Activated T-helper 17 cell treated with anti-CD3 and anti-CD28 coated beads, Interleukin-2, amount 50 U/mL, for 72 hours (primary cell): ENCODE measurements at places on chromosomes 4 and X. TPM values are rescaled to one million over a fixed set of nuclear protein-coding genes. Genes with fewer than 3 reads are reported as not detected.
A peak's percentile ranks its signal among the peaks of the same experiment; 100 is the strongest.

DNA sequence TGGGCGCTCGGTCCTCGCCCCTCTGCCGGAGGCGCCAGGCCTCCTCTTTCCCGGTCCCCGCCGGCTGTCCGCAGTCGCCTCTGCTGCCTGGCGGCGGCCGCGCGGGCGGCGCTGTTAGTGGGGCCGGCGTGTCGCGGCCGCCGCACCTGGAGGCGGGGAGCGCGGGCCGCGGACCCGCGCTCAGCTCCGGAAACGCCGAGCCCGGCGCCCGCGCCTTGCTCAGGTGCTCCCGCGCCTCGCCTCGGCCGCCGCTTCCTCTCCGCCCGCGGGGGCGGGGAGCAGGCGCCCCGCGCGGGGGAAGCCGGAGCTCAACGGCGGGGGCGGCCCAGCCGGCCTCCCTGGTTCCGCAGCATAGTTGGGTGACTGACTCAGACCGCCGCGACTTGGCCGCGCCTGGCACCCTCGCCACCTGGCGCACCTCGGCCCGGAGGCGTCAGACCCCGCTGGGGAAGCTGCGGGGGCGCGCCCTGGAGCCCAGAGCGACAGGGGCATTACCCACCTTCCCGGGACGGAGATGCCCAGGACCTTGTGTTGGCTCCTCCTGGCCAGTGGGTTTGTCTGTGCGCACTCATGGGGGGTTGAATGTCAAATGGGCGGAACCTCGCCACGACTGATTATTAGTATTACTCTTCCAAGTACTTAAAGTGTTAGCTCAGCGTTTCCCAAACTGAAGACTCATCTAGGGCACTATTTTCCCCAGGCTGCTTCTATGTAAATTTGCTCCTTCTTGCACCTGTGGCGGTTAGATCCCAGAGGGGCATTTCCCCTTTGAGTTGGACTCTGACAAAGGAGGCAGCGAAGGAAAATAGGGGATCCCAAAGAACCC is at the start of gene ARAP2:
Gene ARAP2 (minus strand): TSS at position 258 of the 826 bp plus-strand sequence. CDS start 15,028 bp downstream, outside the sequence.
- peak; percentile 79 for ATAC-seq

Gene AVPR2
- total RNA-seq: 0.32 TPM

- ATAC-seq: no peak
Measured at GRCh38 chr4:4408132-4408523, 21.2 kb downstream of the NSG1 start.

Gene FGF16
- not detected for total RNA-seq

GRCh38 chr4:141871086-141871770 is 234.8 kb downstream of the IL15 start:
- no peak for ATAC-seq

DNA sequence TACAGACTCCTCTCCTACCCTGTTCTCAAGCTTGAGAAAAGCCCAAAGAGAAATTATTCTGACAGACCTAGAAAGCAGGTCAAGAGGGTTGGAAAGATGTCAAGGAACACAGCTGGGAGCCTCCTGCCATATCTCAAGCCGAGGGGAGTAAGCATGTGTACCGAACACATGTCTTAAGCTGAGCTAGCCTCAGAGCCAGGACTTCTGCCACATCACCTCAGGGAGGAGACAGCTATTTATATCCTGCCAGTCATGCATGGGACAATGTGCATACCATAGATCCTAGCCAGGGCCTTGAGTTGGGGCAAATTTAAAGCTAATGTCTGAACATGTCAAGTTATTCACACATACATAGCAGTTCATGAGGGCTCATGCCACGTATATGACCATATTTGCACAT is 11.8 kb downstream of the TMEM31 start:
- no peak for ATAC-seq

GRCh38 chr4:85557016-85557901 is 82.3 kb downstream of the ARHGAP24 start:
- ATAC-seq: peak; percentile 38

DNA sequence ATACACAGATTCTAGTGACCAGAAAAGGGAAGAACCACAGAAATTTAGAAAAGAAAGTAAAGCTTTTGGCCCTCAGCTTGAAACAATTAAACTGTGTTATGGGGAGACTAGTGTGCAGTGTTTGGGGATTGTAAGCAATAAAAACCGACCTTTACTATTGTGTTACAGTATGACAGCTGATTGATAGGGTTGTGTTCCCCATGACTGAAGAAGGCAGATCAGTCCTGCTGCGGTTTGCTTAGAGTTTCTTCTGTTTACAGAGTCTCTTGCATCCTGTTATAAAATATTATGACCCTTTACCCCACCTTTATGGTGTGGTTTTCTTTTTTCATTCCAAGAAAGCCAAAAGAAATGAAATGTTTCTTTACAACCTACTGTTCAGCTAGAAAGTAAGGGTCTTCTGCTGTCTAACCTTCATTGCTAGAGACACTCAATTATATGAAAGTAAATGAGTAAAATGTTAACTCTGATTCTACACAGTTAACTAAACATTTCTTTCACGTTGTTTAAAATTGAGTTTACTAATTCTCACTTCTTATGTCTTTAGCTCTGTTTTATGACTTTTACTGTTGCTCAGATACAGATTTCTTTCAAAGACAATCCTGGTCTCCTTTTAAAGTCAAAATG is 18.1 kb downstream of the CHIC1 start:
- no peak for ATAC-seq

Gene GAGE12D
- not detected for total RNA-seq

GRCh38 chrX:131762802-131763234 is 218.9 kb downstream of the OR13H1 start:
- ATAC-seq: no peak

GRCh38 chrX:42495139-42495538 is 282.8 kb downstream of the PPP1R2C start:
- no peak for ATAC-seq

- ATAC-seq: no peak
Measured at GRCh38 chr4:22389240-22389870, 126.5 kb downstream of the ADGRA3 start.

Gene P2RY8
- total RNA-seq: 89.0 TPM

- ATAC-seq: peak; percentile 51
Measured at GRCh38 chr4:26076000-26076587, 162.1 kb downstream of the SMIM20 start.

- ATAC-seq: no peak
Measured at GRCh38 chr4:162985131-162985530, 181.6 kb downstream of the NAF1 start.

DNA sequence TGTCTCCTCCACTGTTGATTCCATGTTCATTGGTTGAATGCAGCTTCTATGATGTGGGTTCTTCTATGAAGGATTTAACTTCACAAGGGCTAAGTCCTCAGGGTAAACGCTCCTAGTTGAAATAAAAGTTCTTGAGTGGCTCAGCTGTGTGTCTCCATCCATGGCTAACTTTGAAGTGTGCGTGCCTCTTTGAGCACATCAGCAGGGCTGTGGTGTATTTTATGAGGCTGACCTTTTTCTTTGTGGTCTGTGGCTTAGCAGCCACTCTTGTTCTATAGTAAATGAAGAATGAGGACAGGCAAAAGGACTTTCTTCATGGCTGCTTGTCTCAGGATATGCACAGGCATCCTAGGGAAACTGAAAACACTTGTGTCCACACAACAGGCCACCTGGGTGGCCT is 88.5 kb downstream of the KIT start:
- ATAC-seq: peak; percentile 74

DNA sequence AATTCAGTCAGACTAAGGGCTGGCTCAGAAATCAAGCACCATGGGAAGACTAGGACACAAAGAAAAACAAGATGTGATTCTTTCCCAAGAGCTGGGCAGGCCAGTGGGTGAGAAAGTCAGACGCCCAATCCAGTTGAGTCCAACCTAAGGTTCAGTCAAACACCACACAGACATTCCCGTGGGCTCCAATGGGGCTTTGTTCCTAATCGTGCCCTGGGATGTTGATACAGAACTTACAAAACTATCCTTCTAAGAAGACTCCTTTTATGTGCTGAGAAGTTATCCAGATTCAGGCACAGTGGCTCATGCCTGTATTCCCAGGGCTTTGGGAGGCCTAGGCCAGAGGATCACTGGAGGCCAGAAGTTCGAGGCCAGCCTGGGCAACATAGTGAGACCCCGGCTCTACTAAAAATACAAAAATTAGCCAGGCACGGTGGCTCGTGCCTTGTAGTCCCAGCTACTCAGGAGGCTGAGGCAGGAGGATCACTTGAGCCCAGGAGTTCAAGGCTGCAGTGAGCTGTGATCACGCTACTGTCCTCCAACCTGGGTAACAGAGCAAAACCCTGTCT is 3.7 kb downstream of the BLOC1S4 start:
- no peak for ATAC-seq
